ENCODE measurements at places on chromosomes 11 and 22.

GRCh38 chr11:104650234-104650633, 248.0 kb downstream of the CASP12 start:
- DNase-seq = no peak

DNA sequence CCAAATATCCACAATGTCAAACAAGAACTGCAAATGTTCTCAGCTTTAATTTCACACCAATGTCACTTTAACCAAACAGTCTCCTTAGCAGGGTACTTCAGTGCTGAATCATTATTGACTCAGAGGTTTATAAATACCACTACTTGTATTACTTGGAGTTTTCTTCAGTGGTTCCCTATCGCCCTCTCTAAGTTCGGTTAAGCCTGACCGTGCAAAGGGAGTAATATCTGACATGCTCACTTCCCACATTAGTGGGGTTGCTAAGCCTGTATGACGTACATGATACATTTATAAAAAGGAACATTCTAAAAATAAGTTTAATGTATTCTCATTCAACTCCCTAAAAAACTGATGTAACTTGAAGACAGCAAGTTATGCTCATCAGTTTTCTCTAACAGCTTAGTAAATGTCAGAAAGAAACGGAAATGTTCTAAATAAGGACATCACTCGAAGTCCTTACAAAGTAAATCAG, 93.1 kb upstream of the ZC3H12C start:
- no peak for DNase-seq

DNA sequence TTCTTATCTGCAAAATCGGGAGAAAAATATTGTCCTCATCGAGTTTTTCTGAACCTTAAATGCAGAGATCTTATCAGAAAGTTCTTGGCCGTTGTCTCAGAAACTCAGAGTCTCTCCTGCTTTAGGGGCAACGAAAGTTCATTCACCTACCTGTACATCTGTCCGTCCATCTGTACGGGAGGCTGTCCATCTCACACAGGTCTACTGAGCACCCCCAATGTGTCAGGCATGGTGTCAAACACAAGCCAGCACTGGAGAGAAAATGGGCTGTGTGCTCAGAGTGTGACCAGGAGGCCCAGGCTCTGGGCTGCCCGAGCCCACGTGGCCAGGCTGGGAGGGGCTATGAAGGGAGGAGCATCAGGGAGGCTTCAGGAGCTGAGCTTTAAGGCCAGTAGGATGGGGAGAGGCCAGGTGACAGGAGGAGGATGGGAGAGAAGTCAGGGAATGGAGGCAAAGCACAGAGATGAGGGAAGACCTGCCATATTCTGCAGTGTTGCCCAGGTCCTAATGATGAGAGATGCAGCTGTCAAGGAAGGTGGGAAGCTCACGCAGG, 62.4 kb upstream of the MYEOV start:
- DNase-seq = no peak

GRCh38 chr11:104817973-104818372, 80.3 kb downstream of the CASP12 start:
- no peak for DNase-seq

DNA sequence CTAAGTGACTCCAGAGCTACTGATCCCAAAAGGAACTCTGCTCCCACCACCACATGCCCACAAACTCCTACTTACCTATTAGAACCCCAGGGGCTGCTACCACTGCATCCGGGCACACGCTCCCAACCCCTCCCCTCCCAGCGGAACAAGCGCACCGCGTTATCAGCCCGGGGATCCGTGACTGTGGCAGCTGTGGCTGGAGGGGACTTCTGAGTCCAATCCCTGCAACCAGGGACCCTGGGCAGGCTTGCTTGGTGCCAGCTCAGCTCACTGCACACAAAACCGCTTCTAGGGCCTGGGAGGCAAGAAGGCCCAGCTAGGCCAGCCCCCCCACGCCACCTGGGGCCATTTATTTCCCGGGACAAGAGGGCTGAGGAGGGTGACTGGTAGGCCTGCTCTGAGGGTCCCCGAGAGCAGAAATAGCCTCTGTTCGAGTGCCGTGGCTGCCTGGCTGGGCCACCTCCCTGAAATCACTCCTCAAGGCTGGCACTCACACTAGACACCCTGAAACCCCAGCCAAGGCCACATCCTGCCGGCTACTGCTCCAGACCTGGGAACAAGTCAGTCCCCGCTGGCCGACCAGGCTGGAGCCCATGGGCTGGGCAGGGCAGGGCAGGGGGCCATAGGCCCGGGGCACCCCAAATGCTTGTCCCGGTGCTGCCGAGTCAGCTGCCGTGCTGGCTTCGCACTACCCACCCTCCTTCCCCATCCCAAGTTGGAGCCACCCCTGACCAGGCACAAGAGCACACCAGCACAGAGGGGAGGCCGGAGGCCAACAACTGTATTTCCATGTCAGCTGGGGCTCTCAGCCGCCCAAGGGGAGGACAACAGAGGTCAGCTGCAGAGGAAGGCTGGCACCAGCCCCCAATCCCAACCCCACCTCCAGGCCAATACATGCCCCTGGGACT, 1.9 kb upstream of the IFITM10 start:
- no peak for DNase-seq

DNA sequence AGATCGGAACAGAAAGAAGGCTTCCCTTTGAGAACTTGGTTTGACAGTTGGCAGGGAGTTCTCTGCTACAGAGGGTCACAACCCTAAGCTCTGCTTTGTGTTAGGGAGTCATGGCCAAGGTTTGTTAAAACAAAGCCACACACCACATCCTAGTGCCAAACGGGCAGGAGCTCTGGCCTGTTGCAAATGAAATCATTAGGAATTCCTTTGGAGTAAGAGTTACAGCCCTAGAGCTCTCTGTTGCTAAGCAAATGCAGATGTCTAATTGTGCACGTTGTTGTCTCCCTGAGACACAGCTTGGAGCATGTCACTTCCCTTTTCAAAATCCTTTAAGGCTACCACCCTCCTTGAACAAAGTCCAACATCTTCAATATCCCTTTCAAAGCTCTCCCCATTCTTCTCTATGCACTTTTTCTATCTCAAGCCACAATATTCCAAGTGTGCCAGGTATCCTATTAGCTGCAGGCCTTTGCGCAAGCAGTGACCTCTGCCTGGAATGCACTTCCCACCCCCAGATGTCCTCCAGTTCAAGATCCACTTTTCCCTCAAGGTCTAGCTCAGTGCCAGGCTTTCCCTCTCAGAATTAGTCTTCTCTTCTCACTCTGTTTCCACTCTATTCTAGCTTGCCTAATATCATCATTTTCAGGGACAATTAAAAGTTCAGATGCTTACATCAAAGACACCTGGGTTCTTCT, 253.7 kb upstream of the POU2AF2 start:
- DNase-seq = no peak

- DNase-seq = no peak
Measured at GRCh38 chr11:86211619-86212018, 32.9 kb upstream of the EED start.

GRCh38 chr11:77188633-77189491, 60.8 kb downstream of the MYO7A start:
- no peak for DNase-seq

DNA sequence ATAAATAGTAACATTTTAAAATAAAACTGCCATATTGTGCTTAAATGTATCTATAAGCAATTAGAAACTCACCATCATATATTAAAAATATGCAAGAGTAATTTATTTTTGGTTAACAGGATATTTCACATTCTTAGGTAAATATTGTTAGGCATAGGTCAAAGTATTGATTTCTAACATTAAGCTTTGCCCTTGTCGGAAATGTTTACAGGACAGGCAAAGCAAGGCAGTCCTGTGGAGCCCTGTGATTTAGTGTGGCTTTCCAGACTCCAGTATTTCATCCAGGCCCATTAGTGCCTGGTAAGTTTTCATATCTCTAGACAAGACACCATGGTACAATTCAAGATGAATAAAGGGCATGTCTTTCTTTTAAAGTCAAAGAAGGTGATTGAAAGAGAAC, 114.9 kb upstream of the LARGE1 start:
- no peak for DNase-seq

GRCh38 chr11:117026593-117027330, 71.5 kb downstream of the SIK3 start:
- DNase-seq = no peak

DNA sequence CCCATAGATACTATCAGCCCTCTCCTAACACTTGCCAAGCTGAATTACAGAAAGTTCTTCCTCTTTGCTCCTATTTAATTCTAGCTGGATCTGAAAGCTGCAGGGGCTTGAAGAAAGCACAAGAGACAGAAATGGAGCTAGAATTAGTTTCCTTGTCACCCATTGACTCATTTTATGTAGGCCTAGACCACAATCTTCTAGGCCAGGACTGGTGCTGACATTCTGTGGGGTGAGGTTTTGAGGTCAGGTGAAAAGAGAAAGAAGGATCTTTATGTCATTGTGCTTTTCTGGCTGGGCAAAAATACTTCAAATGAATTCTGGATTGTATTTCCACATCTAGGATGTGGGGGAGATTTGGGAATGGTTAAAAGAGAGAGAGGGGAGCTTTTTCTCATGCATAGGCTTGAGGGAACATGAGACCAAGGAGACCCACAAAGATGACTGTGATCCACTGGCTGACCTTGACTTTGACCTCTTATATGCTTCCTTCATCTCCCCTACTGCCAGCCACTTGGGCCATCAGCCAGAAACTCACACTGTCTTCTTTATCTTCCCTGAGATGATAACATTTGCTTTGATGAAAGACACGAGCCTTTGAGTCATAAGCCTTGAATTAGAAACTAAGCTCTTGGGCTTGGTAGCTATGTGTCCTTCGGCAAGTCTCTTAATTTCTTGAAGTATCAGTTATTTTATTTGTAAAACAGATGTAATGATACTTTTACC, 274.9 kb upstream of the CADM1 start:
- DNase-seq = no peak

DNA sequence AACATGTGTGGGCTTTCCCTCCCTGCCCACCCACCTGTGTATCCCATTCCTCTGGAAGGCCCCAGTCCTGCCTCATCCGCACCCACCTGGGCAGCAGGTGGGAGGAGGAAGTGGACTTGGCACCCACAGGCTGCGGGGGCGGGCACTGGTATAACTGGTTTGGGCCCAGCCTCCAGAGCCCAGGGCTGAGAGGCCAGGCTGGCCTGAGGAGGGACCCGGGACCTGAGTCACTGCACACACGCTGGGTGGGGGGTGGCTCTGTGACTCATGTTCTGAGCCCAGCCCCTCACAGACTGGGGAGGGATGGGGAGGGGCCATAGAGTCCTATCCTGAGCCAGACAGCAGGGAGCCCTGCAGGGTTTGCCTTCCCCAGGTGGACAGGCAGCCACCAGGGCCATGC, 16.7 kb downstream of the PHLDA2 start:
- DNase-seq = no peak

Data from stimulated activated naive CD4-positive, alpha-beta T cell treated with Interleukin-2 at 50 U/mL for 16 hours (primary cell).